ENCODE measurements at places on chromosomes 5 and 9.

DNA sequence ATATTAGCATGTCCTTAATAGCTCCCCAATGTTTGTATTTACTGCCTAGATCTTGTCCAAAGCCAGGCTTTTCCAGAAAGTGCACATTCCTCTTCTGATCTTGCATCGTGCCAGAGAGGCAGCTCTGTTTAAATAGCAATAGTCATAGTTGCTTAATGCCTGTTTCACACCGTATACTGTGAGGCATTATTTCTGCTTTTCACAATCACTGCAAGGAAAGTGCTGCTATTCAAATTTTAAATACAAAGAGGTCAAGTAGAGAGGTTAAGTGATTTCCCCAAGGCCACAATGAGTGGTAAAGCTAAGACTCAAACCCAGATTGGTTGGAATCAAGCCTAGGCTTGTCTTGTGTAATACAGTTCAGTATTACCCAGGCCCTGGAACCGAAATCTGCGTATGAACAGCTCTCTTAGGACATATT is 153.6 kb downstream of the SNX18 start:
- no peak for DNase-seq

DNA sequence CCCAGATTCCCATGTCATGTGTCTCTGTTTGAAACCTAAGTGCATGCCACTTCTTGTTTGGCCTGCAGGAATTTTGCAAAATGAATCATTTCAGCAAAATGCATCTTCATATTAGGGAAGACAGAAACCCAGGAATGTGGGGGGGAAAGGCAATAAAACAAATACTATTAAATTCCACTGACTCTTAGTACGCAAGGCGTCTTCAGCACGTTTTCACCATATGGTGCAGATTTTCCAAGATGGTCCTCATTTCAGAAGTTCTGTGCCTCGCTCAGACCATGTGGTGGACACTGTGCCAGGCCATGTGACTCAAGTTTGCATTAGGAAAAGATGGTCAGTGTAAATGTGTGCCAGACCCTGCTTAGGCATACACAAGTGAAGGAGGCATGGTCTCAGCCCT is 184.0 kb downstream of the ACTL7B start:
- DNase-seq: no peak

DNA sequence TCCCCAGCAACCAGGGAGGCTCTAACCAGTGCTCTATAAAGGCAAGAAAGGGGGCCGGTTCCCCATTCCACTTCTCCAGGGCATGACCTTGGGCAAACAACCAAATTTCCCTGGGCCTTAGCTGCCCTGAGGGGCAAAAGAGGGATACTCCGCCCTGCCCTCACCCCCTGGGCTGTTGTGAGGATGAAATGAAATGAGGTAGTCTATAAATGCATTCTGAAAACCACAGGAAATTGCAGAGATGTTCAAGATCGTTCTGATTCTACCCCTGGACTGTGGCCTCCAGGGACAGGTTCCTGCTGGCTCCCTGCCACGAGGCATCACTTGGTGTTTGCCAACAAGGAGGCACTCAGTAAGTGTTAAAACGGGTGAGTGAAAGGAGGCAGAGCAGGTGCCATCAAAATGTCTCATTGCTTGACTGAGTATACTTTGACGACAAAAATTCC is 5.7 kb downstream of the RAPGEF1 start:
- DNase-seq: no peak

- no peak for DNase-seq
These were observed 1148.4 kb downstream of the EFNA5 start for GRCh38 chr5:106522296-106522695.

DNA sequence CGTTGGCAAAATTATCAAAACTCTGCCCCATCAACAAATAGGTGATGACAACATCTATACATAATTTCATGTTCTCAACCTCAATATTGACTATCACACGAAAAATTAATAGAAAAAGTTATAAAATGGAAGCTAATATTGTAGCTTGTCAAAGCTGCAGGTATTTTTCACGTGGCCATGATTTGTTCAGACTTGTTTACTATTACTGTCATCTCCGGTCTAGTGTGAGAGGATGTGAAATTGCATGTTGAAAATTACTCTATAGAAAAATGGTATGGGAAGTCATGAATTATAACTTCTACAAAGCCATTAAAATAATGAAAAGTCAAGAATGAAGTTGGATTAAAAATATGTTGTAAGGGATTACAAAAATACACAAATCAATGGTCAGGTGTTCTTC is 385.8 kb downstream of the PTPRD start:
- no peak for DNase-seq

- DNase-seq: no peak
These were observed 333.5 kb downstream of the CHSY3 start for GRCh38 chr5:130237721-130238120.

- DNase-seq: peak; percentile 23
These were observed 19.4 kb downstream of the GARNL3 start for GRCh38 chr9:127283917-127284497.

DNA sequence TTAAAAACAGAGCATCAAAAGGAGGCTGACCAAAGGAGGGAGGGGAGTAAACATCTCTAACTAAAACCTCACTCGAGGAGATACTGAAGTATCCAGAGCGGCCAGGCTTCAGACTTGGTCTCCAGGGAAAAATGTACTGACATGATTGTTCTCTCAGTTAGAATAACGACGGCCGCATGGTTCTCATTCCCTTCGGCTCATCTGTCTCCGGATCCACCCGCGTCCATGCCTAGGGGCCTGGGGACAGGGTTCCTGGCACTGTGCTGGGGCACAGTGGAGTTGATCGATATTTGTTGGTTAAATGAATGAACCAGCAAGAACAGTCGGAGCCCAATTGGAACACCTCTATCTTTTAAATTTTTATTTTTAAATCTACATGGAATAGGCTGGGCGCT is 167.1 kb upstream of the PHYKPL start:
- no peak for DNase-seq

- no peak for DNase-seq
These were observed 4.9 kb upstream of the FYB1 start for GRCh38 chr5:39224196-39224761.

DNA sequence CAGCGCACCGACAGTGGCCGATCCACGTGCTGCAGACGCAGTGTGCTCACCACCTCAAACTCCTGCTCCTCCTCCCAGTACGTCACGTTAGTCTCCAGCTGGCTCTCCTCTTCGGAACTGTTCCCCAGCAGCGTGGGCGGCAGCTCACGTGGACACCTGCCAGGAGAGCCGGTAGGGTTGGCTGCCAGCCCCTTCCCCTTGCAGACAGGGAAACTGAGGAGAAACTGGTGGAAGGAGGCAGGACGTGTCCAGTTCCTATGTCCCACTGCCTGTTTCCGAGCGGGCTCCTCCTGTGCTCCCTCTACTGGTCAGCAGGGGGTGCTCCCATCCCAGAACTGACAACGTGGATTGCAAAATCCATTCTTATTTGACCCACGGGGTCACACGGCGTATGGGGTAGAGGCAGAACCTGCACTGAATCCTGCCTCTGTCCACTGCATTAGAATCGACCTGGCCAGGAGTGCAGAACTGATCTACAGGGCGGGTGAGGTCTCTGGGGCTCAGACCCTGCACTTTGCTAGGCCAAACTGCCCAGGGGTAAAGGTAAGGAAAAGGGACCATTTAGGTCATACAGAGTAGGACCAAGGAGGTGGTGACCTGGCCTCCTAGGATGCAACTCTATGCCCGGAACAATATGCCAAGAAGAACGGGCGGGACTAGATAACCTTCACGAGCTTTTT is 25.7 kb downstream of the PDGFRB start:
- peak; percentile 78 for DNase-seq

DNA sequence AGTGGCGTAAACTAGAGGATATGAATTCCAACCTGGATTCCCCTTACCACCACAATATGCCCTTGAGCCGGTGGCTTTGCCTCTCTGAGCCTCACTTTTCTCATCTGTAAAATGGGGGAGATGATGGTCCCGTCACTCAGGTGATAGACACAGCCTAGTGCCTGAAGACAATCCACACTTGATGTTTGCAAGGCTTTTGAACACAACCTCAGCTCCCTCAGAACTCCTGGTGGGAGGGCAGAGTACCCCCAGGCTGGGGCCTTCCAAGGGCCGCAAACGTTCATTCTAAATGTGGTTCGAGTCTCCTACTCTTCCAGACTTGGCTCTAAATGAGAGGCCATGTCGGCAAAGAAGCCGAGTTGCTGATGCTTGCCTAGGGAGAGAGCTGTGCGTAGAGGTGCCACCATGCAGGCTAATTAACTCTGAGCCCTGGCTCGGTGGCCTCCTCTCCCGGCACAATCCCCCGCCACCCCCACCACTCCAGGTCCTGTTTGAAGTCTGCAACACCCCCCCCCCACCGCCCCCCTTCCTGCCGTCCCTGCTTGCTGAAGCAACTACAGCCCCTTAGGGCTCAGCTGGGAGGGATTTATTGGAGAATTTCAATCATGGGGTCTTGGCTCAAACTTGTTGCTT is 97.7 kb upstream of the LMX1B start:
- no peak for DNase-seq

GRCh38 chr5:134240421-134240962 is 14.6 kb upstream of the PPP2CA start:
- DNase-seq: no peak

DNA sequence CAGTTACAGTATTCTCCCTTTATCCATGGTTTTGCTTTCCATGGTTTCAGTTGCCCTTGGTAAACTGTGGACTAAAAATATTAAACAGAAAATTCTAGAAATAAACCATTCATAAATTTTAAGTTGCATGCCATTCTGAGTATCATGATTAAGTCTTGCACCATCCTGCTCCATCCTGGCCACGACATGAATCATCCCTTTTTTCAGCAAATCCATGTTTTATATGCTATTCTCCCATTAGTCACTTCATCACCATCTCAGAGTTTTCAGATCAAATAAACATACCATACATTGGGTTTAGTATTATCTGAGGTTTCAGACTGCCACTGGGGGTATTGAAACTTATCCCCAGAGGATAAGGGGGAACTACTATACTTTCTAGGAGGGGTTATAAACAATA is 234.4 kb upstream of the ATP10B start:
- no peak for DNase-seq

DNA sequence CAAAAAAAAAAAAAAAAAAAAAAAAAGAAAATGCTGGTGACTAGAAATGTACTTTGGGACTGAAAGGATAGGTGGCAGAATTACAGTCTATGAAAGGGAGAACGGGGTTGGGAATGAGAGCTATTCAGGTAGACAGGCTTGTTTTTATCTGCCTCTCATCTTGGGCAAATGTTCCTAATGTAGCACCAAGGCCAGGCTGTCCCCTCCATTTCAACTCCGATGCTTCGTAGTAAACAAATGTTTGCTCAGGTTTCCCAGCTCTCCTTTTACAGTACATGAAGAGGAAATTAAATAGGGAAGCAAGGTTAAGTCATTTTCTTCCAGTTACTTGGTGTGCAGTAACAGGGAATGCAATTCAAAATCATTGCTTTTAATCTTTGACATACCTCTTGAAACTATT is 4.4 kb upstream of the BASP1 start:
- no peak for DNase-seq

GRCh38 chr5:40414922-40415321 is 264.8 kb upstream of the PTGER4 start:
- DNase-seq: no peak

- no peak for DNase-seq
These were observed 13.0 kb upstream of the RASGEF1C start for GRCh38 chr5:180222056-180222455.

GRCh38 chr9:79123415-79123814 is 448.4 kb upstream of the TLE4 start:
- DNase-seq: no peak

- no peak for DNase-seq
These were observed 23.8 kb downstream of the CD14 start for GRCh38 chr5:140609126-140609525.
